ENCODE measurements at places on chromosomes 11 and 22.

DNA sequence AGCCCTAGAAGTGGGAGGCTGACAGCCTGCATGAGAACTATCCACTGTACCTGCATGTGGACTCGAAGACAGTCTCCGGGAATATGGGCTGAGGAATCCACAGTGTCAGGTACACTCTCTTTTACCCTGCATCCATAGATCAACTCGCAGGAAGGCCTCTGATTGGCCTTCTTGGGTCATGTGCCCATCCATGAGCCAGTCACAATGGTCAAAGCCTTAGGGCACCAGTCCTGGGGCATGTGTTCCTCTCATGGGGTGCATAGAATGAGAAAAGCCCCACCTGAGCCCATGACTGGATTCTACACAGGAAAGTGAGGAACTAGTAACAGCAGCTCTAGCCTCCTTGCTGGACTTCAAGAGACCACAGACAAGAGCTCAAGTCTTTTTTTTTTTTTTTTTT, 10.6 kb downstream of the ART1 start:
- no peak for DNase-seq

- DNase-seq, result no peak
Measured at GRCh38 chr22:19795617-19796008, 35.0 kb downstream of the TBX1 start.

DNA sequence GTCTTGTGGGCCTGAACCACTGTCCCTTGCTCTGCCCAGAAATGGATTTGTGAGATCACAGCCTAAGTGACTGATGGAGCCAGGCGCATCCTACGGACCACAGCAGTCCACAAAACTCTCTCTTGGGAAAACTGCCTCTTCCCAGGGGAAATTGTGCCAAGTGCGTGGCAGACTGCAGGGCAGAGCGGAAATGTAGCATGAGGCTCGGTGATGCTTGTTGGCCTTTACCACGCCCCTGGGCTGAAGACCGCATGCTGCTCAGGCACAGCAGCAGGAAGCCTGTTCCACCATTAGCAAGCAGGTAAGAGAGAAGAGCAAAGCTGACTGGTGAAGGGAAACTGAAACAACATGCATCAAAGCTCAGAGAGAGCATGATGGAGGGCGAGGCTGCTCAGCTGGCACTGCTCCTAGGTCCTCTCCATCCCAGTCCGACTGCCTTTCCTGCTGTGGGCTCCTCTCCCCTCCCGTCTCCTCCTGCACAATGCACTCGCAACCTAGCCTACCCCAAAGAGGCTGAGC, 26.5 kb upstream of the SCARF2 start:
- DNase-seq, result peak; percentile 20

GRCh38 chr11:26827567-26828081, 105.8 kb upstream of the SLC5A12 start:
- no peak for DNase-seq

- DNase-seq, result no peak
Measured at GRCh38 chr22:35369996-35370395, 10.9 kb upstream of the HMOX1 start.

GRCh38 chr11:125433454-125434121, 62.5 kb downstream of the FEZ1 start:
- no peak for DNase-seq

DNA sequence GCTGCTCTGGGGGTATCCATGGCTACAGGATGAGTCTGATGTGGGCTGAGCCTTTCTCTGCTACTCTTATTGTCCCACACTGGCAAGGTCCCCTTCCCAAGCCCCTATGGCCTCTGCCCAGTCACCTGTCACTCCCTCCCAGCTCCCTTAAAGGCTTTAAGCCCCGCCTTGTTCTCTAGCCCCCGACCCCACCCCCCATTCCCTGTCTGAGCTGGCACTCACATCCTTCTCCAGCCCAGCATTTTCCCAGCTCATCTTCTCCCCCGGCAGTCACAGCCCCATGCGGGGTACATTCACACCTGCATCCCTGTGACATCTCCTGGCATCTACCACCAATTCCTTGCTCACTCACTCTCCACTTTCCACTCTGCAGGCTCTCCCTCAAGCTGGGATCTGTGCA, 4.3 kb downstream of the MTFP1 start:
- no peak for DNase-seq

DNA sequence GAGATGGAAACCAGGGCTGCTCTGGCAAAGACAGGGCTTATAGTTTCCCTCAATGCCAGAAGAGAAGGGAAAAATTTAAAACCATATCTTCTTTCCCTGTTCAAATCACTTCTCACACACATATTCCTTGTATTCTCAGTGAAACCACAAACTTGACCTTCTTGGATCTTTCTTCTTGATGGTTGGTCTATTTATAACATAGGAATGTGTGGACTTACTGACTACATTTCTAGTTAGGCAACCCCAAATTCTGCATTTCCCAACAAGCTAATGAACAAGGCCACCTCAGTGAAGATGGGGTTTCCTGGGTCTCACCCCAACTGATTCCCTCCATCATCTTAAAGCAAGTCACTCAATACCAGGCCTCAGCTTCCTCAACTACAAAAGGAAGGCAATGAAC, 3.8 kb upstream of the QSER1 start:
- DNase-seq, result no peak
